ENCODE measurements at places on chromosomes 2 and 18.

- DNase-seq: no peak
Measured at GRCh38 chr2:109447251-109447661, 166.5 kb downstream of the SEPTIN10 start.

DNA sequence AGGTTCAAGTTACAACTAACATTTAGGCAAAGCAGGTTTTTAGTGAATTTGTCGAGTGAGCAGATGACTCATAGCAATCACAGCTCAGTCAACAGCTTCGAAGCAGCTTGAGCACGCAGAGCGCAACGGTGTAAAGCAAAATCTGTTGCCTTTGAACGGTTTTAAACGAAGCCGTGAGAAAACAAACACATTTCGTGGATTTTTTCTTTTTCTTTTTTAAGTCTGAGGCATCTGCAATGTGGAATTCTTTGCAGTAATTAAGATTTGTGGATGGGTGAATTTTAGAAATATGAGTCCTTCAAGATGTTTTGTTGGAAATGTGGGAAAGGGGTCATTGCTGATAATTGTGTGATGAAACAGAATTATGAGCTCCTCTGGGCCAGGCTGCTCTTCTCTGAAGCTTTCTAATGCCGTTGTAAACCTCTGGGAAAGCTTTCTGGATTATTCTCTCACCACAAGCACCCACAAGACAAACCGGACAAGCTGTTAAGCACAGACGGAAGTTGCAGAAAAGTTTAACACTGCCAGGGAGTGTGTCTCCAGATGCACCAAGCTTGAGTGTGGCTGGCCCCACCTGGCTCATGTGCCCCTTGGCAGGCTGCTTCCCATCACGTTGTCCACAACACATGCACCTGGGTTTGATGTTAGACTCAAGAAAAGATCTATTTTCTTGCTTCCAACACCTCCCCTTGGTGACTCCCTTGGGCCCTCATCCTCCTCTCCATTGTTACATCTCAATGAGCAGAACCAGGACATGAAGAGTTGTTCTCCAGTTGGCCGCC, 224.7 kb downstream of the ACKR3 start:
- no peak for DNase-seq

GRCh38 chr2:769771-770170, 92.6 kb upstream of the TMEM18 start:
- no peak for DNase-seq

- DNase-seq: no peak
Measured at GRCh38 chr2:105235388-105236059, 6.0 kb upstream of the GPR45 start.

GRCh38 chr2:200171731-200172482, 134.6 kb upstream of the SPATS2L start:
- no peak for DNase-seq

- DNase-seq: no peak
Measured at GRCh38 chr2:60268032-60268431, 285.4 kb downstream of the BCL11A start.

GRCh38 chr2:75403991-75404428, 156.7 kb downstream of the EVA1A start:
- DNase-seq: no peak

DNA sequence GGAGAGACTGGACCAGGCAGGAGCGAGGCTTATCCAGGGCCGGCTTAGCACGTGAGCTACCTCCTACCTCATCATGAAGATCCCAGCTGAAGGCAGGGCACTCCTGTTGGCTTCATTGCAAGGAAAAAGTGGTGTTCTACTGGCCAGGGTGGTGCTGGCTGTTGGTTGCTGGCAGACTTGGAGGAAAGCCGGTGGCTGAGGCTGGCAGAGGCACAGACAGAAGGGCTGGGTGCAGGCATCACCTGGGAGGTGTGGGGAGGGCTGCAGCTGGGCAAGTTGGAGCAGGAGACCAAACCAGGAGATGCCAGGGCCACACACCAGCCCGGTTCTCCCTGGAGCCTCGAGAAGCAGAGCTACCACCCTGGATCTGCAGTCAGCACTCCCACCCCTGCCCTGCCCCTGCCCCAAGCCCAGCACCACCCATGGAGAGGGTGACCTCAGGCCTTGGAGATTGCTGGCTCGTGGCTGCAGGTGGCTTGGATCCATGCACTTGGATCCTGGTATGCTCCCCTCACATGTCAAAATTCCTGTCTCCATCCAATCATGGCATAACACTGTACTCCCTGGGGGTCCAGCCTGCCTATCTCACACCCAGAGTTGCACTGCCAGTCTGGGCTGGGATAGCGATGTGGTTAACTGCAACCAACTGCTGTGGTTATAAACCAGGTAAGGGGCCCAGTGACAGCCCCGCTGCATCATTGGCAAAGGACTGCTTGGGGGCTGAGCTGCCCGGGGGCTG, 49.7 kb downstream of the GLI2 start:
- DNase-seq: no peak

- no peak for DNase-seq
Measured at GRCh38 chr2:169909376-169909775, 82.1 kb downstream of the UBR3 start.

GRCh38 chr18:46632401-46633071, 24.5 kb downstream of the LOXHD1 start:
- DNase-seq: no peak

DNA sequence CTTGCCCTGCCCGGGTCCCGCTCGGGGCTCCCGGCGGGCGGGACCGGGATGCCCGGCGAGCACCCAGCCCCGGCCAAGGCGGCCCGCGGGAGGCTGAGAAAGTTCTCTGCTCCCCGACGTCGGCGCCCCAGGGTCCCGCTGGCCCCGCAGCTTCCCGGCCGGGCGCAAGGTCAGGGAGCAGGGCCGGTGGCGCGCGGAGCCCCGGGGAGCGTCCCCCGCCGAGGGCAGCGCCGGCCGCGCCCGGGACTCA, 331 bp downstream of the SERPINE2 start:
- DNase-seq: no peak

DNA sequence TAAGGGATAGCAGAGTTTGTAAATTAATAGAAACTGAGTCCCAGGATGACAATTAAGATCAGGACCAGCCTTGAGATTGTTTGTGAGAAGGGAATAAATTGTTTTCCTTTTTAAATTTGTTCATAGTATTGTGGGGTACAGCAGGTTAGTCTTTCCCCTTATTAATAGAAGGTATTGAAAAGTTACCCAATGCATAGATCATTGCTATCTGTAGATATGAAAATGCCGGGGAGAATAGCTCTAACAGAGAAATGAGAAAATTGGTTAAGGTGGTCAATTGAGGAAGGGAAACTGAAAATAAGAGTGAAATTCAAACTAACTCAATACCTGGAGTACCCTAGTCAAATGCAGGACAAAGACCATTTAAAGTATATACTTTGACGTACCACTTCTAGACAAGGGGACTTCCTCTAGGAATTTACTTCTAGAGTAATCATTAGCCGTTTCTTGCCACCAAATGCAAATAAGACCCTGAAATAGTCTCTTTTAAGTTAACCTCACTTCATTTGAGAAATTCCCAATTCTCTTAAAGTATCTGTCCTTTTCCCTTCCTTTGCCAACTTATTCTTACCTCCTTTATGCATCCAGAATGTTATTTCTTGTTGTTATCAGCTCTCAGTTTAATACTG, 1224.4 kb upstream of the LRRTM1 start:
- no peak for DNase-seq

GRCh38 chr2:71332435-71332796, 834 bp downstream of the ZNF638 start:
- DNase-seq: no peak

GRCh38 chr2:141766225-141766624, 364.6 kb downstream of the LRP1B start:
- DNase-seq: no peak

DNA sequence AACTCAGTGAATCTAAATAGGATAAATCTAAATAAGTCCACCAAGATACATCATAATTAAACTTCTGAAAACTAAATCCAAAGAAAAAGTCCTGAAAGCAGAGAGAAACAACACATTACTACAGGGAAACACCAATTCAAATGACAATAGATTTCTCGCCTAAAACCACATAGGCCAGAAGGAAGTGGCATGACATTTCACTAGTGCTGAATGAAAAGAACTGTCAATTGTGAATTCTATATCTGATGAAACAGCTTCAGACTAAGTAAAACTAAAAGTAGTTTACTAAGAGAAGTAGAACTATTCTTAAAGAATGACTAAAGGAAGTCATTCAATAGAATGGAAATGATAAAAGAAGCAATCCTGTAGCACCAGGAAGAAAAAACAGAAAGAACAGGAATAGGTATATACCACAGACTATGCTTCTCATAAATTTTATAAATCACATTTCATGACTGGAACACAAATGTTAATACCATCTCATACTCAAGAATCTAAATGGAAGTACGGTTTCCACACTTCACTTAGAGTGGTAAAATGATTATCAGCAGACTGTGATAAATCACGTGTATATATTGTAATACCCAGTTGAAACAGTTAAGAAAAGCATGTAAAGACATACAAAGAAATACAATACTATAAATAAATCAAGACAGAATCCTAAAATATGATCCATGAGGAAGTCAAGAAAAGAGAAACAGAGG, 46.4 kb downstream of the ASXL2 start:
- no peak for DNase-seq

DNA sequence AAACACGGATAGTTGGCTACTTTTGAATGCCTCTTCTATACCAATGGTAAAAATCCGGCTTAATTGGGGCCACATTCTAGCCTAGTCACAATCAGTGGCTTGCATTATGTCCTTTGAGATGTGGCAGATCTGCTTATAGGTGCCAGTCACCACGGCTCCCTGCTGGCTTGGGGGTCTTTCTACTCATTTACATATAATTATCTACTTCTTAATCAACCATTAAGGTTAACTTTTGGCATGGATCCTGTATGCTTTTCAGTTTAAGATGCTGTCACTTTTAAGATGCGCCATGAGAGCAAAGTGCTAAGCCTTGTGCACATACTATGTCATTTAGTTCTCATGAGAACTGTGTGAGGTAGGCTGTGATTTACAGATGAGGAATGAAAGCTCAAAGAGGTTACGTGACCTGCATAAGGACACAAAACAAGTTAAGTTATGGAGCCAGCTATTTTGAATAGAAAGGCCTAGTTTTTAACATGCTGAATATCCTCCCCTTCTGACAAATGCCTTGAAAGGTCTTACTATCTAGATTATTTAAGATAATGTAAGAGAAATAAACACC, 4.1 kb downstream of the NEDD4L start:
- DNase-seq: no peak

GRCh38 chr18:48797841-48798255, 152.9 kb downstream of the SMAD7 start:
- no peak for DNase-seq

- DNase-seq: no peak
Measured at GRCh38 chr2:37356299-37356698, 11.9 kb downstream of the QPCT start.

GRCh38 chr2:164621764-164622105, 453 bp upstream of the GRB14 start:
- DNase-seq: no peak

- DNase-seq: no peak
Measured at GRCh38 chr18:31102025-31102684, at the start of gene DSC2. TSS of gene DSC2 (minus strand) at chr18:31102421. CDS start at chr18:31101971, 450 bp downstream.

DNA sequence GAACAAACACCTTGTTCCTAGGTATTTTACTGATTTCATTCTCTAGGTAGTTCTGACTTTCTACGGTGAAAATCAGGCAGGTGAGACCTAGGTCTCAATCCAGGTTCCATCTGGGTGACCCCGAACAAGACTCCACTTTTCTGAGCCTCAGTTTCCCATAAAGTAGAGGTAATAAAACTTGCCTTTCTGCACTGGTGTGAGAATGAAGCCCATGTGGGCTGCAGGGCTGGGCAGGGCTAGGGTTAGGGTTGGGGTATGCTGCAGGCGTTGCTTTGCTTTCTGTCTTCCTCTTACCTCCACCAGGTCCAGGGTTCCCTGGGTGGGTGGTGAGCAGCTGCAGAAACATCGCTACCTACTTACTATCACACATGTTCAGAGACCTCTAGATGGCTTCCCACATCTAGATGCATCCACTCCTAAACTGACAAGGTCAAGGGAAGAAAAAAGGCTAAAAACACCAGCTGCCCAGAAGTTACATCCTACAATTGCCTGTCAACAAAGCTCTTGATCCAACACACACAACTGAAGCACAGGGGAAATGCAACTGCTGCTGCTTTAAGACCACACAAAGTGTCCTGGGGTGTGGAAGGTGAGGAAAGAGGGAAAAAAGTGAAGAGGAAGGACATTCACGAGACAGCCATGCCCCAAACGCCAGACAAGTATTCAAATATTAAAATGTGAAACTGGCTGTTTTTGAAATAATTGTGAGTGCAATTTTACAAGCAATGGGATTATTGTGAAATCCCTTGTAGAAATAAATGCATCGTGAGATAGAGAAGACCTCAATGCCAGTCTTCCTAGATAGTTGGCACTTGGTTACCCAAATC, 23.5 kb downstream of the MBP start:
- no peak for DNase-seq

GRCh38 chr2:170818752-170819470, 2.2 kb downstream of the GAD1 start:
- no peak for DNase-seq

DNA sequence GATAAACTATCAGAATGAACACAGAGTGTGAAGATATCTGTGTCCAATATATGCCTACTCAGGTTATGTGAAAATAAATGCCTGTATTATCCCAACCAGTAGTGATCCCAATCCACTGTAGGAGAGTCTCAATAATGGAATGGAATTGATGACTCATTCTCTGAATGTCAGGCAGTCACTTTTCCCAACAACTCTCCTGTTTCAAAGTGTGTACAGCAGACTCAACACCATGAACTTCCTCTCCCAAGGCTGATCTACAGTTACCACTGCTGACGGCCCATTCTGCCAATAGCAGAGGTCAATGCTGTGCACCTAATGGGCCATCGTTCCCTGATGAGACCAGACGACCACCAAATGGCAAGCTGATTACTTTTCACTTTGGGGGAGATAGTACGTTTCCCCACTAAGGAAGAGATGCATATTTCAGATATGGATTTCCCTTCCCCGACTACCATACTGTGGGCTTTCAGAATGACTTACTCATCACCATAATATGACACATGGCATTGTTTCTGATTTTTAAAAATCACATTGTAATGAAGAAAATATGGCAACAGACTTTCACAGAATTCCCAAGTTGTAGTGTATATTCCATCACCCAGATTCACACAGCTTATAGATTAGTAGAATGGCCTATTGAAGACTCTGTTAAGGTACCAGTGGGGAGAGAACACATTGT, 601.7 kb upstream of the VRK2 start:
- no peak for DNase-seq

DNA sequence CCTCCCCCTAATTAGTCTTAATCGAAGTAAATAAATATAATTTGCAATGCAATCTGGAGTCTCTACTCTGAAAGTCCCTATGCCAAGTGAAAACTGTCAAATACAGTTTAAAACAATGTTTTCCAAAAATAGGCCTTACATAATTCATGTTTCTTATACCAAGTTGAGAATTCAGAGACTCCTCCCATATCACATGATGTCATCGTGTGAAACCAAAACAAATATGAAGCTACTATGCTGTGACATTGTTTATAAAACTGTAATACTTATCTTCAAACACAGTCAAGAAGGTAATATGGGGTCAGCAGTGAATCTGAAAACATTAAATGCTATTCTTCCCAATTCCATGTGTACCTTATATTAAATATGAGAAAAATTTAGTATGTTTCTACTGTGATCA, 940.2 kb upstream of the FANCL start:
- DNase-seq: no peak

Measured in GM12892 (cell line).